ENCODE measurements at places on chromosomes 7 and 10.
A peak's percentile ranks its signal among the peaks of the same experiment; 100 is the strongest.

- no peak for DNase-seq
Observed at GRCh38 chr7:20188567-20188966, 28.6 kb downstream of the MACC1 start.

DNA sequence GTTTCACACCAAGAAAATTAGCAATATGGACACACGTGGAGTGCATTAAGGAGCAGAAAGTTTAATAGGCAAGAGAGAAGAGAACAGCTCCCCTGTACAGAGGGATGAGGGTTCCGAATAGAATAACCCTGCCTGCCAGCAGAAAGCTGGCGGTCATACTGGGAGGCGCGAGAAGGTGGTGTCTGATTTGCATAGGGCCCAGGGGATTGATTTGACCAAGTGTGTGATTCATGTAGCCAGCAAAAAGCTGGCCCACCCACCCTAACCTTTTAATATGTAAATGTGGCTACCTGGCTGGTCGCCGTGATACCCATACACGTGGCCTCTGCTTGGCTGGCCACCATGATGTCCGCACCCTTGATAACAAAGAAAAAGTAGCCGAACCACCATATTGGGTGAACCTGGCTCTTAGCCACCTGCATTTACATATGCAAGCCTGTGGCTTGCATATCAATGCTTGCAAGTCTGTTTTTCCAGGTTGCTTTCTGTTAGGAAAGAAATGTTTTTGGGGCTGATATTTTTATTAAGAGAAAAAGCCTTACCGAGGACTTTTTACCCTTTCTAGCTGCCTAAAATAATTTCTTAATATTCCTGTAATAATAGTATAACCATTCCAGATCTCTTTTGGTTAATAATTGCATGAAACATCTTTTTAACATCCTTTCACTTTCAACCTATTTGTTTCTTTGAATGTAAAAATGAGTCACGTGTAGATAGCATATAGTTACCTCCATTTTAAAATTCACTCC lies 20.5 kb upstream of the VWDE start:
- DNase-seq, result no peak

DNA sequence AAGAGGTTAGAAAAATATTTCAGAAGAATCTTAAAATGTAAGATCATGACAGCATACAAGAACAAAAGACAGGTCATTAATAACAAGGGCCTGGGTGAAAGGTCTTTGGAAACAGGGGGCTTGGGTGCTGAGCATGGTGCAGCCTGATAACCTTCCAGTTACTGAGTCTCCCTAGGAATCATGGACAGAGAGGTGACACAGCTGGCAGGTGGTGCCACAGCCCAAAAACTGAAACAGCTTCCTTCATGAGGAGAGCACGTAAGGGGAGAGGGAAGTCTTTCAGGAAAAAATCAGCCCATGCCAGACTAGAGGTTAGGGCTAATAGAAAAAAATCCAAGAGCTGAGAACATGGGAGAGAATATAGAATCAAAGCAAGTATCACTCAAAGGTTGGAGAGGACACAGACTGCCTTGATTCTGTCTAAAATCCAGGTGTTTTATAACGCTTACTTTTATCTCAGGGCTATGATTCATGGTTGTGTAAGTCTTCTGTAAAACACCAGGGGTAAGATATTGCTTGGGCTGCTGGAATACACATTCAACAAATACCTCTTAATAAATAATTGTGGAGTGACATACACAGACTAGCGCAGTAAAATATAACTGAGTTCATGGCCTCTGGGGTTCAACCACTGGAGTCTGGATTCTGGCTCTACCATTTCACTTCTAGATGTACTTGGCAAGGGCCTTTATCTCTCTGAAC lies 88.1 kb downstream of the SEMA3C start:
- no peak for DNase-seq

DNA sequence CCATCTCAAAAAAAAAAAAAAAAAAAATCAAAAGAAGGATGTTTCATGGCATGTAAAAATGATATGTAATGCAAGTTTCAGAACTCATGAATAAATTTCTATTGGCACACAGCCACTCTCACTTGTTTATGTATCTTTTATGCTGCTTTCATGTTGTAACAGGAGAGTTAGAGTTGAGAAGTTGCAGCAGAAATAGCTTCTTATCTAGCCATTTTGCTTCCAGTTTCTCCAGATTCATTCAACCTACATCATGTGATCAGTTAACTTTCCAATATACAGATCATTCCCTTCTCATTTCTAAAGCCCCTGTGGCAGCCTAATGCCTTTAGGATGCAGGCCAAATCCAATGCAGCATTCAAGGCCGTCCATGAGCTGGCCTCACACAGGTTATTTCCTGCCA lies 30.4 kb downstream of the ZNF786 start:
- no peak for DNase-seq

GRCh38 chr7:84471576-84471975 lies 277.0 kb upstream of the SEMA3A start:
- no peak for DNase-seq

DNA sequence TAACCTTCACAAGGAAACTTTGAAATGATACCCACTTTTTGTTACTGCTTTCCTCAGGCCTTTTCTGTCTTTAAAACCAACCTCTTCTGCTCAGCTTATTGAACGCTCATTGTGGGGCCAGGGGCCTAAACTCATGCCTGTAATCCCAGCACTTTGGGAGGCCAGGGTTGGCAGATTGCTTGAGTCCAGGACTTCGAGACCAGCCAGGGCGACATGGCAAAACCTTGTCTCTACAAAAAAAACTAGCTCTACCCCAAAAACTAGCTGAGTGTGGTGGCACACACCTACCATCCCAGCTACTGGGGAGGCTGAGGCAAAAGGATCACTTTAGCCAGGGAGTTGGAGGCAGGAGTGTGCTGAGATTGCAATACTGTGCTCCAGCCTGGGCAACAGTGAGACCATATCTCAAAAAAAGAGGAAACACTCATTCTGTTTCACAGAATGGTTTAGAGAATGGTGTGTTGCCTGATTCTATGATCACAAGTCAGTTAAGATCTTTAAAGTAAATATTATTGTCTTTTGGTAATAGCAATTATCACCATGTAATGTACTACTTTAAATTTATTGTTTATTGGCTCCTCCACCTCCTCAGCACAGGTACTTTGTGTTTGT lies 51.1 kb downstream of the KCTD7 start:
- DNase-seq, result no peak

- DNase-seq, result no peak
Observed at GRCh38 chr7:130923930-130924329, 189.9 kb upstream of the KLF14 start.

- DNase-seq, result no peak
Observed at GRCh38 chr10:121566755-121567154, 31.5 kb downstream of the FGFR2 start.

- no peak for DNase-seq
Observed at GRCh38 chr10:60187691-60188090, 202.0 kb downstream of the ANK3 start.

- DNase-seq, result no peak
Observed at GRCh38 chr7:86158111-86158510, 485.6 kb upstream of the GRM3 start.

DNA sequence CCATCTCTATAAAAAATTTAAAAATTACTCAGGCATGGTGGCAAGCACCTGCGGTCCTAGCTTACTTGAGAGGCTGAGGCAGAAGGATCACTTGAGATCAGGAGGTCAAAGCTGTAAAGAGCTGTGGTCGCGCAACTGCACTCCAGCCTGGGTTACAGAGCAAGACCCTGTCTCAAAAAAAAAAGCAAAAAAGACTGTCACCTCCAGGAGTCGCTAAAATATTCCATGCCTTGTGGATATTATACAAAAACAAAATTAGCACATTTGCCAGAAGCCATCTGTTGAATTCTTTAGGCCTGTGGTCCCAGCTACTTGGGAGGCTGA lies 87.0 kb upstream of the SDK1 start:
- DNase-seq, result no peak

GRCh38 chr7:27434756-27435400 lies 192.3 kb downstream of the EVX1 start:
- no peak for DNase-seq

DNA sequence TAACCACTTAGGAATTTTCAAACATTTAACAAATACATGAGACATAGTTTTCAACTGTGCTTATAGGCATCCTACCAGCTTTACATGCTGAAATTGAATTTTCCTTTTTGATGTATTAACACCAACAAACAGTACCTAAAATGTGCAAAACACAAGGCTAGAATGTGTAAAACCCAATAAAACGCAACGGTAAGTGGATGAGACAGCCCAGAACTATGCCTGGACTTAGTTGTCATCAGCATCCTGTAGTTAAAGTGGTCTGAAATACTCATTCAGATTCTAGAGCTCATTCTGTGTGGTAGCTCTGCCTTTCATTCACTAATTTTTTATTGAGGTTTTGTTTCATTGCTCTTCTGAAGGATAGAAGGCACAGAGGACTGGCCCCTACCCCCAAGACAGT lies 137.1 kb downstream of the BMPER start:
- no peak for DNase-seq

DNA sequence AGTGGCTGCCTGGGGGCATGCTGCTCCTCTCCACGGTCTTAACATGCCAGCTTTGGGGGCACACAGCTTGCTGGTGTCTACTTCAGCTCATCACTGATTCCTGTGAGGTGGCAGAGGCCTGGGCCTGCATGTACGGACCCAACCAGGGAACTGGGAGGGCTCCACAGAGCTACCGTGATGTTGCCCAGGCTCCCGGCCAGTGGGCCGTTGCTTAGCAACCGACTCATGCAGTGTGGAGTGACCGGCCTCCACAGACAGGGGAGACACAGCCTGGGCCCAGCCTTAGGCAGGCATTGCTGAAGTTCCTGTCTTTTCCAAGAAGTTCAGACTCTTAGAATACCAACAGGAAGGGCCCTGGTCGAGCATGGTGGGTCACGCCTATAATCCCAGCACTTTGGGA lies 25.8 kb upstream of the SH2B2 start:
- peak; percentile 26 for DNase-seq

- no peak for DNase-seq
Observed at GRCh38 chr10:14564268-14564744, 210.4 kb downstream of the FAM107B start.

DNA sequence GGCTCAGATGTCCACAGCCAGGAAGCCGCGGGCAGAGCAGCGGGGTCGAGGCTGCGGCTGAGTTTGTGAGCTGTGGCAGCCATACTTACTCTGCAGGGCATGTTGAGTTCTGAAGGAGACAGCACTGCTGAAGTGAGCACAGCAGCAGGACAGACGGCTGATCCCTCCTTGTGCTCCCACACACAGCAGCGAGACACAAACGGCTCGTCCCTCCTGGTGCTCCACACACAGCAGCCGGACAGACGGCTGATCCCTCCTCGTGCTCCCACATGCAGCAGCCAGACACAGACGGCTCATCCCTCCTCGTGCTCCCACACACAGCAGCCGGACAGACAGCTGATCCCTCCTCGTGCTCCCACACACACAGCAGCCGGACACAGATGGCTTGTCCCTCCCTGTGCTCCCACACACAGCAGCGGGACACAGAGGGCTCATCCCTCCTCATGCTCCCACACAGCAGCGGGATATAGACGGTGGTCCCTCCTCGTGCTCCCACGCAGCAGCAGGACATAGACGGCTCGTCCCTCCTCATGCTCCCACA lies 305.1 kb downstream of the PTPRN2 start:
- no peak for DNase-seq

- DNase-seq, result no peak
Observed at GRCh38 chr7:71706597-71706975, 574.6 kb downstream of the GALNT17 start.

GRCh38 chr7:112056409-112056808 lies 149.8 kb downstream of the DOCK4 start:
- DNase-seq, result no peak

- DNase-seq, result no peak
Observed at GRCh38 chr7:18844735-18845134, 272.7 kb downstream of the TWIST1 start.

DNA sequence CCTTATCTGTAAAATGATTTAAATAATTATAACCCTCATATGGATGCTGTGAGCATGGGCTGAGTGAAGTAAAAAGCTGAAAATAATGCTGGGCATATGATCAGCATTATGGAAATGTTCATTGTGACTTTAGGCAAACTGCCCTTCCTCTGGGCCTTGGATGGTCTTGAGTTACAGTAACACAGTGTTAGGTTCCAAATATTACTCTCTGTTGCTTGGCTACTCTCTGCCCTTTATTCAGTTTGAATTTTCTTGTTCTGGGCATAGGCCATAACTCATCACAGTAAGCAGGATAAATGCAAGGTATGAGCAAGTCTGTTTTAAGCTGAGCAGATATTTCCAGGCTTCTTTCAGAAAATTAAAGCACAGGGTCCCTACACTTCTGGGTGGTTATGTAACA lies 868.0 kb downstream of the KCNMA1 start:
- DNase-seq, result no peak

DNA sequence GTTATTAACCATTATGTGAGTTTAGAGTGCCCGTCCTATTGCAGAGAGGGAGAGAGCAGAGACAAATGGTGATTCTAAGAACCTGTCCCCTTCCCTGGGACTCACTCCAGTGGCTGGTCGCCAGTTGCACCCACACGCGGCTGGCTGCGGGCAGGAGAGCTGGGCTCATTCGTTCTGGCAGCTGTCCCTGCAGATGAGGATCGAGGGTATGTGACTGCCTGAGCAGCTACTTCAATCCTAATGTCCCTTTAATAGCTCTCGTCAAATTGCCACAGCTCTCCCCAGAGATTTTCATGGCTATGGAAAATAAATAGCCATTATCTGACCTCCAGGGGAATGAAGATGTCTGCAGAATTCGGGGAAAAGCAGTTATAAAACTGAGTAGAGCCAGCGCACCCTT lies 41.6 kb downstream of the RBM28 start:
- DNase-seq, result no peak

- DNase-seq, result no peak
Observed at GRCh38 chr7:158740657-158741293, 36.2 kb upstream of the NCAPG2 start.

DNA sequence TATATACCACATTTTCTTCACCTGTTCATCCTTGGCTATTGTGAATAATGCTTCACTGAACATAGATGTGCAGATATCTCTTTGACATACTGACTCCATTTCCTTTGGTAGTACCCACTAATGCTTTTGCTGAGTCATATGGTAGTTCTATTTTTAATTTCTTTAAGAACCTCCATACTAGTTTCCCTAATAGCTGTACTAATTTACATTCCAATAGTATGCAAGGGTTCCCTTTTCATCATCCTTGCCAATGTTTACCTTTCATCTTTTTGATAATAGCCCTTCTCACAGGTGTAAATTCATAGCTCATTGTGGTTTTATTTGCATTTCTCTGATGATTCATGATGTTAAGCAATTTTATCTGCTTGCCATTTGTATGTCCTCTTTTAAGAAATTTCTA lies 159.9 kb downstream of the CALCR start:
- no peak for DNase-seq

DNA sequence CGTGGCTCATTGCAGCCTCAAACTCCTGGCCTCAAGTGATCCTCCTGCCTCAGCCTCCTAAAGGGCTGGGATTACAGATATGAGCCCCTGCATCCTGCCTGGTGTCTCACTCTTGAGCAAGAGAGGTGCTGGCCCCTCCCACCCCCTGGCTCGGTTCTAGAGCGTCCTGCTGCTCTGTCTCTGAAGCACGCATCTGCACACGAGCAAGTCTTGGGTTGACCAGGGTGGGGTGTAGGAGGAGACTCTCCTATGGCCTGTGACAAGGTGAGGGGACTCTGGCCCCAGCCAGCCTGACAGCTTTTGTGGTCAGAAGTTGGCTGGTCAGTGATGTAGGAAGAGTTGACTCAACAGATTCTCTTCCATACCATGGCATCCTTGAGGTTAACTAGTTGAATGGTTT lies 110.7 kb upstream of the CARD11 start:
- DNase-seq, result no peak

All from hippocampal formation (tissue), 2 donors.